T-helper 17 cell (primary cell): ENCODE measurements at places on chromosomes 7 and 10.
A peak's percentile ranks its signal among the peaks of the same experiment; 100 is the strongest.

DNA sequence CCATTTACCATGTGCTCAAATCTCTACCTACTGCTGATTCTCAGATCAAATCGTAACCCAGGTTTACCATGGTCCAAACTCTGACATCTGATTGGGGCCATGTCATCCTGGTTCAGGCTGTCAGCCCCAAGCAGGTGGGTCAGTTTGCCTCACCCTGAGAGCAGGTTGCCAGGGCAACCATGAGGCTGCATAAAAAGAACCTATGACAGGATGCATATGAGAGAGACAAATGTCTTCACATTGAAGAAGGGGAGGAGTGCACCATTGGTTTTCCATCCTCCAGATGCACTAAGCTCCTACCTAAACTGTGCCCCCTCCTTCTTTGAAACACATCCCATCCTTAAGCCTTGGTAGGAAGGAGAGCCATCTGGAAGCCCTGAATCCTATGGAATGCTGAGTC is 10.2 kb downstream of the PRSS1 start:
- H3K4me3 ChIP-seq, result no peak overlapping the region
- no peak overlapping the region for H3K27ac ChIP-seq
- no peaks in the 10 kb centered on the region for H3K36me3 ChIP-seq
- H3K4me1 ChIP-seq, result no peaks in the 10 kb centered on the region

GRCh38 chr7:5693529-5693928 is 87.9 kb downstream of the RNF216 start:
- peaks cover 77% of the 10 kb centered on the region for H3K4me1 ChIP-seq
- peaks cover 7% of the 10 kb centered on the region for H3K36me3 ChIP-seq
- no peaks in the 10 kb centered on the region for H3K27me3 ChIP-seq

GRCh38 chr7:88927-89231 is 103.5 kb upstream of the FAM20C start:
- no peak overlapping the region for H3K4me3 ChIP-seq
- H3K27ac ChIP-seq, result no peak overlapping the region
- H3K36me3 ChIP-seq, result no peaks in the 10 kb centered on the region
- no peak for DNase-seq

- H3K36me3 ChIP-seq, result no peaks in the 10 kb centered on the region
- no peak overlapping the region for H3K27ac ChIP-seq
- H3K4me3 ChIP-seq, result no peak overlapping the region
- H3K27me3 ChIP-seq, result no peaks in the 10 kb centered on the region
- H3K4me1 ChIP-seq, result no peaks in the 10 kb centered on the region
These were observed 47.0 kb upstream of the ELMO1 start for GRCh38 chr7:37495574-37496184.

- peaks cover 20% of the 10 kb centered on the region for H3K27me3 ChIP-seq
- peaks cover 2% of the 10 kb centered on the region for H3K4me1 ChIP-seq
- H3K36me3 ChIP-seq, result no peaks in the 10 kb centered on the region
- H3K4me3 ChIP-seq, result no peak overlapping the region
These were observed 296.2 kb upstream of the SMIM30 start for GRCh38 chr7:113414401-113415035.

GRCh38 chr10:26368463-26368862 is 69.7 kb upstream of the APBB1IP start:
- no peaks in the 10 kb centered on the region for H3K27me3 ChIP-seq
- DNase-seq, result no peak
- no peak overlapping the region for H3K4me3 ChIP-seq
- H3K4me1 ChIP-seq, result no peaks in the 10 kb centered on the region
- H3K36me3 ChIP-seq, result peaks cover 3% of the 10 kb centered on the region
- H3K27ac ChIP-seq, result no peak overlapping the region

DNA sequence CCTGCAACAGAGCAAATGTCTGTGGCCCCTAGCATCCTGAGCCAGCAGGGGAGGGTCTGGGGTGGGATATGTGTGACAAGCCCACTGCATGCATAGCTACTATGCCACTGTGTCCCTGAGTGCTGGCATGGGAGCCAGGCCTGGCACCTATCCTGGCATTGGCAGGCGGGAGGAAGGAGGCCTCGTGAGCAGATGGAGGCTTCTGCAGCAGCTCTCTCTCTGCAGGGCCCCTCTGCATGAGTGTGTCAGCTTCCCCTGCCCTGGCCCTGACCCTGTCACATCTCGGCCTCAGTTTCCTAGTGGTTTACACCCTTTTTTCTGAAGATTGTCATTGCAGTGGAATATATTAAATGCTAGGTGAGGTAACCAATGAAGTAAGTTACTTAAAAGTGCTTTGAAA is 13.1 kb upstream of the IMPDH1 start:
- H3K27me3 ChIP-seq, result peaks cover 13% of the 10 kb centered on the region
- peaks cover 3% of the 10 kb centered on the region for H3K36me3 ChIP-seq
- no peak for DNase-seq
- H3K4me3 ChIP-seq, result no peak overlapping the region
- H3K27ac ChIP-seq, result no peak overlapping the region
- H3K4me1 ChIP-seq, result peaks cover 10% of the 10 kb centered on the region

DNA sequence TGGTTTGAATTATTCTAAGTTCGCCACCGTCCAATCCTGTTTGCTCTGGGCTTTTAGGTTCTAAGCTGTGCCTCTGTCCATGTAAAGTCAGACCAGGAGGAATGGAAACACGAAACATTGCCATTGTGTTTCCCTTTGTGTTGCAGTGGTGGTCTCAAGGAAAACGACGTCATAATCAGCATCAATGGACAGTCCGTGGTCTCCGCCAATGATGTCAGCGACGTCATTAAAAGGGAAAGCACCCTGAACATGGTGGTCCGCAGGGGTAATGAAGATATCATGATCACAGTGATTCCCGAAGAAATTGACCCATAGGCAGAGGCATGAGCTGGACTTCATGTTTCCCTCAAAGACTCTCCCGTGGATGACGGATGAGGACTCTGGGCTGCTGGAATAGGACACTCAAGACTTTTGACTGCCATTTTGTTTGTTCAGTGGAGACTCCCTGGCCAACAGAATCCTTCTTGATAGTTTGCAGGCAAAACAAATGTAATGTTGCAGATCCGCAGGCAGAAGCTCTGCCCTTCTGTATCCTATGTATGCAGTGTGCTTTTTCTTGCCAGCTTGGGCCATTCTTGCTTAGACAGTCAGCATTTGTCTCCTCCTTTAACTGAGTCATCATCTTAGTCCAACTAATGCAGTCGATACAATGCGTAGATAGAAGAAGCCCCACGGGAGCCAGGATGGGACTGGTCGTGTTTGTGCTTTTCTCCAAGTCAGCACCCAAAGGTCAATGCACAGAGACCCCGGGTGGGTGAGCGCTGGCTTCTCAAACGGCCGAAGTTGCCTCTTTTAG is 46.3 kb upstream of the DMBT1 start:
- H3K27me3 ChIP-seq, result no peaks in the 10 kb centered on the region
- H3K4me3 ChIP-seq, result no peak overlapping the region
- peaks cover 35% of the 10 kb centered on the region for H3K4me1 ChIP-seq
- H3K36me3 ChIP-seq, result no peaks in the 10 kb centered on the region
- DNase-seq, result no peak
- no peak overlapping the region for H3K27ac ChIP-seq

DNA sequence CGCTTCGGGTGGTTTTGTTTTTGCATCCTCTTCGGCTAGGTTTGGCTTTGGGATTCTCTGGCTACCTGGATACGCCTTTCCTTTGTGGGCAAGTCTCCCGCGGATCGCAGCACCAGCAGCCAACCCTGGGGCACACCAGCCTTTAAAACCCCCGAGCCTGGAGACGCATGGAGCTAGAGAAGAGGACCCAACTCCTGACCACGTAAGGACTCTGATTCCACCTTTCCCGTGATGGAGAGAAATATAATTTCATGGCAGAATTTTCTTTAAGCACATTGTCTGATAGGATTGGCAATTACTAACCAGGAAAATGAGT is 535.4 kb upstream of the GALNT17 start:
- peaks cover 2% of the 10 kb centered on the region for H3K4me1 ChIP-seq
- H3K4me3 ChIP-seq, result peak overlapping the region; percentile 39
- peaks cover 32% of the 10 kb centered on the region for H3K27me3 ChIP-seq
- no peak overlapping the region for H3K27ac ChIP-seq
- H3K36me3 ChIP-seq, result peaks cover 2% of the 10 kb centered on the region

- H3K4me1 ChIP-seq, result peaks cover 5% of the 10 kb centered on the region
- peaks cover 5% of the 10 kb centered on the region for H3K36me3 ChIP-seq
- no peaks in the 10 kb centered on the region for H3K27me3 ChIP-seq
- H3K27ac ChIP-seq, result no peak overlapping the region
- DNase-seq, result no peak
- no peak overlapping the region for H3K4me3 ChIP-seq
These were observed 41.1 kb downstream of the SIRT1 start for GRCh38 chr10:67925449-67926005.

GRCh38 chr7:98923512-98923911 is 45.2 kb downstream of the TRRAP start:
- DNase-seq, result no peak
- no peaks in the 10 kb centered on the region for H3K27me3 ChIP-seq
- peaks cover 29% of the 10 kb centered on the region for H3K36me3 ChIP-seq
- H3K4me3 ChIP-seq, result no peak overlapping the region
- peak overlapping the region; percentile 51 for H3K27ac ChIP-seq
- H3K4me1 ChIP-seq, result no peaks in the 10 kb centered on the region

DNA sequence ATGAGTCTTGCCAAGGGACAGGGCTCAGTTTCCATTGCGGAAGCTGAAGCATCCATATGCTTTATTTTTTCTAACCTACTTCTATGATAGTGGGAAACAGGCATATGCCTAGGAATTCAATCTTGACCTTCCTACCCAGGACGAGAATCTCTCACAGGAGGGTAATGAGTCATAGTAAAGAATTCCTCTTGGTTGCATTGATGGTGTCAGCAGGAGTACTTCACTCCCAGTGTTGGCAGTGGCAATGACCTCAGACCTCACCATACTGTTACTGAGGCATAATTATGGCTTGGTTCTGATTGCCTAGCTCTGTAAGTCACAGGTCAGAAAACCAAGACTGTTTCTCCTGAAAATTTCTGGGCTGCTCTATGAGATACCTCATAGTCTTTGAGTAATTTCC is 552.9 kb downstream of the ARL4A start:
- no peak overlapping the region for H3K27ac ChIP-seq
- no peaks in the 10 kb centered on the region for H3K4me1 ChIP-seq
- no peaks in the 10 kb centered on the region for H3K27me3 ChIP-seq
- no peaks in the 10 kb centered on the region for H3K36me3 ChIP-seq
- H3K4me3 ChIP-seq, result no peak overlapping the region
- DNase-seq, result no peak

- no peak overlapping the region for H3K4me3 ChIP-seq
- H3K27me3 ChIP-seq, result no peaks in the 10 kb centered on the region
- peaks cover 3% of the 10 kb centered on the region for H3K36me3 ChIP-seq
- no peak overlapping the region for H3K27ac ChIP-seq
- H3K4me1 ChIP-seq, result no peaks in the 10 kb centered on the region
- DNase-seq, result no peak
These were observed 70.4 kb upstream of the APBB1IP start for GRCh38 chr10:26367771-26368170.

DNA sequence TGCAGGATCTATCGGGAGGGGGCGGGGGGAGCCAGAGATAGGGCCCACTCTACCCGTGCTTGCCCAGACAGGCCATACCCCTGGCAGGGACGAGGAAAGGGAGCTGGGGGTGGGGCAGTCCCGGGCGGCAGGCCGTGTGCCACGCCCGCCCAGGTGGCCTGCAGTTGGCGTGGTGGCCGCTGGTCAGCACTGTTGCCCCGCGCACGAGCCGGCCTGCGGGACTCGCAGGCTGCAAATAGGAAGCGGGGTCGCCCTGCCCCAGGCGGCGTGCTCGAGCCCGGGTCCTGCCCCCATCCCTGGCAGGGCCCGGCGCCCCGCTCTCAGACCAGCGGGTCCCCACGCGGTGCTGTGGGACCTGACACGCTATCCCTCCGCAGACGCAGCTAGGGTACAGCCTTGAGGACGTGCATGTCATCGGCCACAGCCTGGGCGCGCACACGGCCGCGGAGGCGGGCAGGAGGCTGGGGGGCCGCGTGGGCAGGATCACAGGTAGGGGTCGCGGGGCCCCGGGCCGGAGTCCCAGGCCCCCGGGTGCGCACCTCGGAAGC is 6.7 kb downstream of the PNLIPRP2 start:
- no peaks in the 10 kb centered on the region for H3K4me1 ChIP-seq
- no peak for DNase-seq

- H3K27me3 ChIP-seq, result no peaks in the 10 kb centered on the region
- H3K27ac ChIP-seq, result no peak overlapping the region
- no peaks in the 10 kb centered on the region for H3K36me3 ChIP-seq
These were observed 141.9 kb downstream of the GRM3 start for GRCh38 chr7:86785641-86786040.

- H3K4me3 ChIP-seq, result no peak overlapping the region
- no peaks in the 10 kb centered on the region for H3K36me3 ChIP-seq
- H3K27me3 ChIP-seq, result peaks cover 21% of the 10 kb centered on the region
- no peak overlapping the region for H3K27ac ChIP-seq
- H3K4me1 ChIP-seq, result no peaks in the 10 kb centered on the region
These were observed 303.1 kb downstream of the ADARB2 start for GRCh38 chr10:1434202-1434601.

- no peak for DNase-seq
- no peak overlapping the region for H3K4me3 ChIP-seq
- peaks cover 7% of the 10 kb centered on the region for H3K4me1 ChIP-seq
- peaks cover 8% of the 10 kb centered on the region for H3K36me3 ChIP-seq
- H3K27ac ChIP-seq, result no peak overlapping the region
- no peaks in the 10 kb centered on the region for H3K27me3 ChIP-seq
These were observed 113.1 kb downstream of the HIBADH start for GRCh38 chr7:27549606-27550005.

GRCh38 chr7:22992874-22993840 is 20.8 kb downstream of the HYCC1 start:
- DNase-seq, result no peak
- H3K4me1 ChIP-seq, result peaks cover 18% of the 10 kb centered on the region
- H3K27me3 ChIP-seq, result no peaks in the 10 kb centered on the region
- H3K4me3 ChIP-seq, result no peak overlapping the region

DNA sequence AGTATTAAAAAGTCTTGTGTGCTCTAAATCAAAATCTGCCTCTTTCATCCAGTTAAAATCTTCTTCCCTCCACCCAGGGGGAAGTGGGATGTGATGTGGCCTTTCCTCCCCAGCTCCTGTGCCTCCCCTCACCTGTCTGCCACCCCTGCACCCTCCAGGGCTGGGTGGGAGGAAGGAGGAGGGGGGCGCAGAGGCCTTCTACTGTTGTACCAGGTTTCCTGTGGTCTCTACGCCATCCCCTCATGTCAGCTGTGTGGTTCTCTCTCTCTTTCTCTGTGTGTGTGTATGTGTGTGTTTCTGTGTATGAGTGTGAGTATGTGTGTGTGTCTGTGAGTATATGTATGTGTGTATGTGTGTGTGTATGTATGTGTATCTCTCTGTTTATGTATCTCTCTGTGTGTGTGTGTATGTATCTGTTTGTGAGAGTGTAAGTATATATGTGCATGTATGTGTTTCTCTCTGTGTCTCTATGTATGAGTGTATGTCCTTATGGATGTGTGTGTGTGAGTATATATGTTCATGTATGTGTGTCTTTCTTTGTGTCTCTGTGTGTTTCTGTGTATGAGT is 45.5 kb upstream of the C10orf71 start:
- H3K4me1 ChIP-seq, result peaks cover 4% of the 10 kb centered on the region
- H3K36me3 ChIP-seq, result no peaks in the 10 kb centered on the region
- no peaks in the 10 kb centered on the region for H3K27me3 ChIP-seq
- DNase-seq, result no peak
